GM03348 (cell line): ENCODE measurements at places on chromosomes 6 and 20.

DNA sequence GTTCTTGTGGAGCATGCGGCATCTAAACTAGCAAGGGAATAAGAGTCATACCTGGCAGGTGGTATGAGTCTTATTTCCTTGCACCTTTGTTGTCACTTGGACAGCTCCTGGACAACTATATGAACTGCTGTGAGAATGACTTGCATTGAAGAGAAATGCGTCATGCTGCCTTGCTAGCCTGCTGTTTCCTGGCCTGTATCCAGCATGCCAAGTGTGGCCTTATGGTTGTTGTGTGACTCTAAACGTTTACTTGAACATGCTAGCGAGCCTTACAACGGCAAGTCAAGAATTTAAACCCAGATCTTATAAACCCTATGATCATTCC lies 90.4 kb downstream of the CEP162 start:
- DNase-seq = no peak

- DNase-seq = no peak
Observed at GRCh38 chr6:52216932-52217575, 27.2 kb downstream of the IL17F start.

DNA sequence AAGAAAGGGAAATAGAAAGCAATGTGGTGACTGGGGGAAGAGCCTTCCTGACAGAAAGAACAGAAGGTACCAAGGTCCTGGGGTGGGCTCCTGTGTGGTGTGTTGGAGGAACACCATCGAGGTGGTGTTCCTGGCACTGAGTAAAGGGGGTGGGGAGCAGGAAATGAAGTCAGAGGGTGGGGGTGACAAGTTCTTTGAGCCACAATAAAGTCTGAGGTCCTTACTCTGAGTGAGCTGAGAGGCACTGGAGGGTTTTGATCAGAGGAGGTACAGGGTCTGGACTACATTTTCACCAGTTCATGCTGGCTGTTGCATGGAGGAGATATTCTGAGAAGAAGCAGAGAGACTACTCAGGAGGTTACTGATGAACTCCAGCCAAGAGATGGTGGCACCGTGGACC lies 198.2 kb downstream of the GMPR start:
- no peak for DNase-seq

GRCh38 chr6:16414205-16414604 lies 175.8 kb downstream of the GMPR start:
- DNase-seq = no peak

- no peak for DNase-seq
Observed at GRCh38 chr20:61445741-61446140, 193.7 kb downstream of the CDH4 start.
